Bronchial smooth muscle cell (primary cell): ENCODE measurements at places on chromosomes 7 and 10. TPM values are rescaled to one million over a fixed set of nuclear protein-coding genes. Genes with fewer than 3 reads are reported as not detected.

Gene TUBAL3
- total RNA-seq: not detected in 2 replicates

Gene CYP2C9
- not detected in 2 replicates for total RNA-seq

Gene ANXA11
- total RNA-seq: 72.4 and 72.8 TPM in 2 replicates

Gene THSD7A
- total RNA-seq: 0.17 and 1.1 TPM in 2 replicates

Gene TEX47
- total RNA-seq: not detected in 2 replicates

Gene SLC16A12
- under 0.01 and 0.16 TPM in 2 replicates for total RNA-seq

Gene CPED1
- total RNA-seq: 29.8 and 36.9 TPM in 2 replicates

Gene DNAH11
- total RNA-seq: under 0.01 and 0.95 TPM in 2 replicates

Gene ATOH7
- not detected in 2 replicates for total RNA-seq

Gene BMPER
- total RNA-seq: 7.4 and 11.5 TPM in 2 replicates

Gene HOGA1
- total RNA-seq: 0.34 and 1.4 TPM in 2 replicates

Gene CAV1
- 273 and 450 TPM in 2 replicates for total RNA-seq

Gene PILRA
- 0.26 and 0.32 TPM in 2 replicates for total RNA-seq

Gene TRIL
- total RNA-seq: under 0.01 and 2.1 TPM in 2 replicates

Gene ELMO1
- 0.16 and 0.26 TPM in 2 replicates for total RNA-seq

Gene RSBN1L
- 13.7 and 16.4 TPM in 2 replicates for total RNA-seq

Gene BZW2
- 42.0 and 50.0 TPM in 2 replicates for total RNA-seq

Gene AGAP5
- 2.7 and 2.8 TPM in 2 replicates for total RNA-seq

Gene ZNF518A
- total RNA-seq: 10.6 and 15.6 TPM in 2 replicates

Gene NUTM2E
- not detected in 2 replicates for total RNA-seq

Gene DGKB
- total RNA-seq: under 0.01 TPM in 1 of 2 replicates, not detected in the other

Gene SEC61A2
- 5.7 and 6.1 TPM in 2 replicates for total RNA-seq

Gene FAM53B
- total RNA-seq: 10.7 and 11.9 TPM in 2 replicates

Gene TMEM229A
- not detected in 2 replicates for total RNA-seq

Gene HOXA11
- total RNA-seq: 0.16 TPM in 1 of 2 replicates, not detected in the other

Gene DENND2A
- 38.6 and 47.7 TPM in 2 replicates for total RNA-seq

Gene SLC37A3
- total RNA-seq: 58.9 and 77.6 TPM in 2 replicates

Gene MSMB
- not detected in 2 replicates for total RNA-seq

Gene MMRN2
- 1.5 and 4.6 TPM in 2 replicates for total RNA-seq

Gene SEC61G
- 125 and 192 TPM in 2 replicates for total RNA-seq
